Osteoblast (primary cell): ENCODE measurements at places on chromosomes 4 and X. TPM values are rescaled to one million over a fixed set of nuclear protein-coding genes. Genes with fewer than 3 reads are reported as not detected.

PABPC4L gene
- 1.1 and 2.7 TPM in 2 replicates for total RNA-seq

GRCh38 chr4:7813674-7814073 lies 126.0 kb downstream of the AFAP1 start:
- no peaks in the 10 kb centered on the region for H3K27me3 ChIP-seq
- peak overlapping the region; percentile 85 for H3K27ac ChIP-seq
- DNase-seq: no peak

LNX1 gene
- 6.2 and 9.8 TPM in 2 replicates for total RNA-seq

- H3K27me3 ChIP-seq: peaks cover 13% of the 10 kb centered on the region
- H3K36me3 ChIP-seq: no peaks in the 10 kb centered on the region
- no peak overlapping the region for H3K4me3 ChIP-seq
- DNase-seq: no peak
Measured at GRCh38 chr4:37769391-37769989, 57.0 kb upstream of the PGM2 start.

DNA sequence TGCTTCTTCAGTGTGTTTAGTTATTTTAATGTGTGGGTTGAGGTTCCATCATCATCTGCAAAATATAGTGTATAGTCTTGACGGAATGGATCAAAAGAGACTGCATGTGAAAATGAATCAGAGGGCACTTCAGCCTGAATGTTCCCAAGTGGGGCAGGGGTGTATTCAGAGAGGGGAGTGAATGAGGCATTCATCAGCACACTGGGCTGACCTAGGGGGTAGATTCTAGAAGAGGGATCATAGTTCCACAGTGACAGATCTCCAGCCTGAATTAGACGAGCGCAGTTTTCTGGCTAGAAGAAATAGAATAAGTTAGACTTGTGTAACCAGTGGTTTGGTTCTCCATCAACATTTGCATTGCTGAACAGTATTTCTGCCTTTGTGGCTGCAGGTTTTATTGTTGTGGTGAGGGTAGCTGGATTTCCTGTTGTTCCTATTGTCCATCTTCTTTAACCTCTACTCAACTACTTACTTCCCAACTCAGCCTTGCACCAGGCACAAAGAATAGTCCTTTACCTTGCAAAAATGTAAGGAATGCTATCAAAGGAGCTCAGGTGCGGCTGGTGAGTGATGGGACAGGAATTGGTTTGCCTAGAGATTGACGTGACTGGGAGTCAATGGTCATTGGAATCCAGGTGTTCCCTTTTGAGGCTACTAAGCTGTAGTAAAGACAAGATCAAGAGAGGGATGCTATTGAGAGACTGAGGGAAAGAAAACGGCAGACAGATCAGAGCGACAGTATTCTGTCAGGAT lies 50.9 kb downstream of the NAP1L5 start:
- H3K27me3 ChIP-seq: no peaks in the 10 kb centered on the region
- DNase-seq: no peak
- H3K4me3 ChIP-seq: no peak overlapping the region
- H3K36me3 ChIP-seq: no peaks in the 10 kb centered on the region
- H3K27ac ChIP-seq: no peak overlapping the region

DNA sequence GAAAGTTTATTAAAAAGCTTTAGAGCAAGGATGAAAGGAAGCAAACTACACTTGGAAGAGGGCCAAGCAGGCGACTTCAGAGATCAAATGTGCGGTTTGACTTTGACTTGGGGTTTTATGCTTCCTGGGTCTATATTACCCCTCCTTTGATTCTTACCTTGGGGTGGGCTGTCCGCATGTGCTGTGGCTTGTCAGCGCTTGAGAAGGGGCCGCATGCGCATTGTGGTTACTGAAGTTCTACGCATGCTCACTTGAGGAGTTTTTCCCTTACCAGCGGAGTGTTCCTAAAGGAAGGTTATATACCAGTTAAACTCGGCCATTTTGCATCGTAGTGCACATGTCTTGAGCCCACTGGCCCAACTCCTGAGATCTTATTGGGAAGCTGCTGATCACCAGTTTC lies 9.9 kb downstream of the ZNF157 start:
- H3K36me3 ChIP-seq: no peaks in the 10 kb centered on the region
- no peaks in the 10 kb centered on the region for H3K4me1 ChIP-seq
- no peak overlapping the region for H3K27ac ChIP-seq
- H3K27me3 ChIP-seq: no peaks in the 10 kb centered on the region

DNA sequence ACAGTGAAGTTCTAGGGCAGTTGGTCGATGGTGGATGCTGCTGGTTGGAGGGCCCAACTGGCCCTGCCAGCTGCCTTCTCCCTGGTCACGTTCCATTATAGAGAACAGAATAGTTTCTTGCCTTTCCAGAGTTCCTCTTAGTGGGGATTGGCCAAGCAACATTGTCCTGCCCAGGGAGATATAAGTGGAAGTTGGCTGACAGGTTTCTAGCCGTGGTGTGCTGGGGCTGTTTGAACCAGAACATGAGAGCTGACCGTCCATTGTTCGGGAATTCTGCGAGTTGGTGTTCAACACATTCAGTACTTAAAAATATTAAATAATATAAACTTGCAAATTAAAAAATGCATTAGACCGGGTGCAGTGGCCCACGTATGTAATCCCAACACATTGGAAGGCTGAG lies 3.5 kb upstream of the AFAP1 start:
- H3K4me1 ChIP-seq: peaks cover 14% of the 10 kb centered on the region
- no peak overlapping the region for H3K4me3 ChIP-seq
- no peak for DNase-seq
- H3K27me3 ChIP-seq: no peaks in the 10 kb centered on the region
- H3K36me3 ChIP-seq: no peaks in the 10 kb centered on the region

DNA sequence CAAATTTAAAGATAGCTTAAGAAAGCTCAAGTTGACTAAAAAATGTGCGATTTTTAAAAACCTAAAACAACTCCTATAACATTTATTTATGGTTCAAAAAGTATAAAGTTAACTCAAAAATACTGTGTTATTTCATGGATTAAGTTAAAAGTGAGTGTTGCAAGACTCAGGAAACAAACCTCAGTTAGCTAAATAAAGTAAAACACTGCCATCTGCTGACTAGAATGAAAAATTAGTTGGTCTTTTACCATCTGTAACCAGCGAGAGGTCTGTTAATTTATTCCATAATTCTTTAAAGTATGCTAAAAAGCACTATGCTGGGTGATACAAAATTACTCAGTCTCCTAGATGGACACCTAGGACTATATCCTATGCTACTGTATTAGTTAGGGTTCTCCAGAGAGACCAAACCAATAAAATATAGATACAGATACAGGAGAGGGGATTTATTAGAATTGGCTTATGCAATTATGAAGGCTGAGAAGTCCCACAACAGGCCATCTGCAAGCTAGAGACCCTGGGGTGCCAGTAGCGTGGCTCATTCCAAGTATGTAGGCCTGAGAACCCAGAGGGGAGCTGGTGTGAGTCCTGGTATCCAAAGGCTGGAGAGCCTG lies 4.9 kb upstream of the WDFY3 start:
- no peak for DNase-seq
- peaks cover 7% of the 10 kb centered on the region for H3K4me1 ChIP-seq
- H3K27me3 ChIP-seq: no peaks in the 10 kb centered on the region
- H3K36me3 ChIP-seq: no peaks in the 10 kb centered on the region
- no peak overlapping the region for H3K27ac ChIP-seq
